ENCODE measurements at places on chromosomes 1 and 21. TPM values are rescaled to one million over a fixed set of nuclear protein-coding genes. Genes with fewer than 3 reads are reported as not detected.

- no peak for DNase-seq
Observed at GRCh38 chr1:231311720-231312431, 25.8 kb downstream of the EXOC8 start.

- no peak for DNase-seq
Observed at GRCh38 chr1:155272466-155273342, 600 bp downstream of the CLK2 start.

DNA sequence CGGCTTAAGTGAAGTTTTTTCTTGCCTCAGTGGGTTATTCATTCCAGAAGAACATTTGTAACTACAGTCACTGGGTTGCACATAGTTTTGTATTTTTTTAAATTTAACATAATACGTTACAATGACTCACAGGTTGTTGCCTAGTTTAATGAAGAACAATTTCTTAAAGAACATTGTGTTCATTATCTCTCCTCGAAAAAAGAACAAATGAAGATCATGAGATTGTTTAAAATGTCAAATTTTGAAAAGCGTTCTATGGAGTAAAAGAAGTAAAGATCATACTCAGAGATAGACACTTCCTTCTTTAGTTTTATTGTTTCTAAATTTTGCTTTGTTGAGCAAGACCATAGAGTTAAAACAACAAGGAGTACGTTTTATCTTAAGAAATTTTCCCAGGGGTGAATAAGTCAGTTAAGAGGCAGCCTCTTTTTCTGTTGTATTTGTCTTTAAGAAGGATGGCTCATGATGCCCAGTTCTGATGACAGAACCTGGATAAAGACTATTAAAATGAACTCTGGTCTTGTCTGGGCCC, 10.5 kb upstream of the SLAMF1 start:
- DNase-seq = no peak

GRCh38 chr1:36822648-36823047, 211.7 kb downstream of the GRIK3 start:
- no peak for DNase-seq

DNA sequence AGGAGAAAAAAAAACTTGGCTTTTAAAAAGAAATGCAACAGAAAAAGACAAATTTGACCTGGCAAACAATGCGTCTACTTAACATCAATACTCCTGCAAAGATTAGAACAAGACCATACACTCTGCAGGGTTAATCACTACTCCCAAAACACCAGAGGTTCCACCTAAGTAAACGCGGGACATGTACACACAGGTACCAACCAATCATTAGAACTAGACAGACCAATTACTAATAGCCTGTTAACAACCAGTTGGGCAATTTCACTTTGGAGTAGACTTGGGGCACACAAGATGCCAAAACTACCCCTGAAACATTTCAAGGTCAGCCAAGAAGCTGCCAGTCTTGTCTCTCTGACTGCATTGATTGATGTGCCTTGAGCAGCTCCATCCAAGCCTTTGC, 125.8 kb downstream of the RRAGC start:
- DNase-seq = no peak

DNA sequence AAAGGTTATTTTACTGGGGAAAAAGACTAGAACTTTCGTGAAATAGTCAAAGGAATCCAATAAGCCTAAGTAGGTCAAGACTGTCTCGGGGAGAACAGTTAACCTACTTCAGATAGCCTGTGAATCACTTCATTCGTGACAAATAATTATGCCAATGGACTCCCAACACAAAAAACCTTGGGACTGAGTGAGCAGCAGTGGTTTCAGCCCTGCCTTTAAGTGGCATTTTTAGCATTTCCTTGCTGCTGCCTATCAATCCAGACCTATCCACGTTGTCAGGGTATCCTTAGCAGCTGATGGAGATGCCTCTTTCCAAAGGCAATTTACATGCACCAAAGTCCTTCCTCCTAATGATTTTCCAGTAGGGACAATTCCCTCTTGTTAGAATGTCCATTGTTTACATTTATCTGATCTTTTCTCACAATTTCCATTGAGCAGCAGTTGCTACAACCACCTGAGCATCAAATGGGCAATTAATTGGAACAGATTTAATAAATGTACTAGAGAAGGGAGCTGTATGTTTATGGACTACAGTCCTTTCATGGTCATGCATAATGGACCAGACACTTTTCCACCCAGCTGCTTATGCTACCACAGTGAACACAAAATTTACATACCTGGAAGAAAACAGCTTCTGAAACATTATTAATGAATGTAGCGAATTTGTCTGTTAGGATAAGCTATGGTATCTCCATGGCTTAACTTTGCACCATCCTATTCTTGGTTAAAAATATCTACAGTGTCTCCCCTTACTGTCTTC, 75.8 kb downstream of the TM2D1 start:
- no peak for DNase-seq

GRCh38 chr1:233962878-233963277, 58.4 kb downstream of the SLC35F3 start:
- no peak for DNase-seq

DNA sequence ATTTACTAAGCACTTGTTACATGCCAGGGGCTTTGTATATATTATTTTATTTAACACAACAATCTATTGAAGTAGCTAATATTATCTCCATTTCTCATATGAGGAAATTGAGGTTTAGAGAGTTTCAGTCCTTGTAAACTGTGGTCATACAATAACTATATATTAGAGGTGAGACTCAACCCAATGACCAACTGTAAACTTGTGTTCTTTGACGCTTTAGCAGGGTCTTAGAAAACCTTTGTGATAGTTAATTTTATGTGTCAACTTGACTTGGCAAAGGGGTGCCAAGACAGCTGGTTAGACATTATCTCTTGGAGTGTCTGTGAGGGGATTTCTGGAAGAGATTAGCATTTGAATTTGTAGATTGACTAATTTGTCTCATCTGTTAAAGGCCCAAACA, 252.4 kb upstream of the B3GALT2 start:
- DNase-seq = no peak

DNA sequence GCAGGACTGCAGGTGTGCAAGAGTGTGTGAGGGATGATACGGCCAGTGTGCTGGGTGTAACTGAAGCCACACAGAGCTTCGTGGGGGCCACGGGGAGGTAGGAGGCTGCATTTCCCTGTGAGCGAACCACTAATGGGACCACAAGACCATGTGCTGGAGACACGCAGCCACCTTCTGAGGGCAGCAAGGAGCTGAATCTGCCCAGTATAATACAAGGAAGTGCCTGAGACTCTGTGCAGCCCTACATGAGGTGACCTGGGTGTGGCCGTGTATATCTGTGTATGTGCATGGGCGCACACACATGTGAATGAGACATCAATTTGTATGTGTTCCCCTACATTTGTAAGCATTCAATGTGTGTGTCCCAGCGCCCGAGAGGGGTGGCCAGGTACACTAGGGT, 50.8 kb downstream of the CHD5 start:
- DNase-seq = no peak

DNA sequence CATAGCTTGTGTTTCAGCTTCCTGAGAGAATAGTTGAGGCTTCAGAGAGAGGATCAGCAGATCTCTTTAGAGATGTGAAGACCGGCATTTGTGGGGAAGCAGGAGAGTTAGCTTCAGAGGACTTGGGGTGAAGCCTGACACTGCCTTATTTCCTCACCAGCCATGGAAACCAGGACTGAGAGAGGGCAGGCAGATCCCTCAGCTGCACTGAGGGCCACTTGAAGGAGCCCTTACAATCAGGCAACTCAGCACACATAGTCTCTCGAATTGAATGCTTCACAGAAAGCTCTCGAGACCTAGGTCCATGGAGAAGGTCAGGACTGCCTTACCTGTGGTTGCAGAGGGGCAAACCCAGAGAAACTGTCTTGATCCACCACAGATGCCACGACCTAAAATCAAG, 19.8 kb downstream of the NCF2 start:
- DNase-seq = no peak

DNA sequence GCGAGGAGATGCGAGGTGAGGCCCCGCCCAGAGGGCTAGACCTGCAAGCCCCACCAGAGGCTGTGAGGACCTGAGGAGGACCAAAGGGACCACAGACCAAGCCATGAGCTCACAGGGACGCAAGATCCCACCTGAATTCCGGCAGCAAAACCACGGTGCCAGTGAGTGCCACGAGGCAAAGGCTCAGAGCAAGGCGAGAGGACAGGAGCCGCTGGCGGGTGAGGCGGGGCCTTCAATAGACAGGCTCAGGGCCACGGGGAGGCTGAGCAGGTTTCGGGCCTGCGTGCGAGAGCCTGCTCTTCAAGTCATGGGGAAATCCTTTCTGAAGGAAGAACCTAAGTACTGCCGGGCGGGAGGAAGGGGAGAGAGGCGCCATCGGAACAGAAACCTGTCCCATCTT, 7.1 kb upstream of the TMEM240 start:
- DNase-seq = no peak

DNA sequence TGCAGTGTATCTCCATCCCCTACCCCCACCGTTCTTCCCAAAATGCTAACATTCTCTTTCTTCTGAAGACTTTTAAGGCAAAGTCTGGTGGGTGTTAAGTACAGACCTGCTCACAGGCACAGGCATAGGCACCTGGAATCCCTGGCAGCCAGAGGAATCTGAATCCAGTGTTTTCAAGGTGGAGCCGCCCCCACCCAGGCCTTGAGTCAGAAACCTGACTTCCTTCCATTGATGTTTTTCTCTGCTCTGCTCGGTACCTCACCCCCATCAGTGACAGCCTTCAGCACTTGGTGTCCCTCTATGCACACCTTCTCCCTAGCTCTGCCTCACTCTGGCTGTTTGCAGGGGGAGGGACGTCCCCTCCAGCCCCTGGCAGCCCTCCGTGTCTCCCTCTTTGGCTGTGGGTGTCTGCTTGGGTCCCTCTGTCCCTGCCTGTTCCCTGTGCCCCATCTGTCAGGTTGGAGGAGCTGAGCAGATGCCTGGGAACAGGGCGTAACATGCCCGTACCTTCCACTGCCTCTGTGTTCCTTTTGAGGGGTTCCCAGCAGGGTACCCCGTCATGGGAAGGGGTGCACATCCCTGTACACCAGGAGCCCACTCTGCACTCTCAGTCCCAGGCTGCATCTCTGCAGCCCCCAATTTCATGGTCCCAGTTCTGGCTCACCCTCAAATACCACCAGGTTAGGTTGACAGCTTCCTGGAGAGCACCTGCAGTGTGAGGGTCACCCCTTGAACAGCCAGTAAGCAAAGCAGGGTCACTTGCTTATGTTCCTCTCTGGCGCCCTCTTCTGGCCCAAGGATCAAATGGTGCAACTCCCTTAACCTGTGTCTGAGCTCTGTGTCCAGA, 6.7 kb downstream of the NCDN start:
- DNase-seq = peak; percentile 87

GRCh38 chr1:229155472-229155871, 115.4 kb upstream of the RAB4A start:
- DNase-seq = peak; percentile 43

DNA sequence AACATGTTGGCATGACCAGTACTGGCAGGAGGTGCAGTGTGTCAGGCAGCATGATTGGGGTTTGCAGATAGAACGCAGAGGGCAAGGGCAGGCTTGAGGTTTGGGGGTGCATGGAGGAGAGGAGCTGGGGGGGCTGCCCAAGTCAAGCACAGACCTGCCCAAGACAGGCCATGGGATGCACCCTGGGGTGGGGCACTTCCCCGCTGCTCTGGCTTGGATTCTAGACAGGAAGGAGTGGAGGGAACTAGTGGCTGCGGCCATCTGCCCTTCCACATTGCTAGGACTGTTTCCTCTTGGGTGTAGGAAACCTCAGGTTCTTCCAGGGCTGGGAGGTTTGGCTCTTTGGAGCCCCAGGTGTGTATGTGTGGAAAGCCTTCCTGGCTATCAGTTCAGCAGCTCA, 3.0 kb downstream of the PDXK start:
- no peak for DNase-seq

DNA sequence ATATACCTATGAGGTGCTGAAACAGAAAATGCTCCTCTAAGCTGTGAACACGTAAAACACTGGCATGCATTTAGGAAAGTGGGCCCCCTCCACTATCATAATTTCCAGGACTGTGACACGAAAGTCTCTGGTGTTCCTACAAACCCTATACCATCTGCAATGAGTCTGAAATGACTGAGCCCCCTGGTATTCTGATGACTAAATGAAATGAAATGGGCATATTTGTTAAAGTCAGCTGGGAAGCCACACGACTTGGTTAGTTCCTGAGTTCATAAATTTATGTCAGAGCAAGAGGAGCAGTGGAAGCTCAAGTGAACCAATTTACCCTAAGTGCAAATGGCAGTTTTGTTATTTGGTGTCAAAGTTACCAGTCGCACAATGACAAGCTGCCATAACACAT, 182.3 kb downstream of the KCTD3 start:
- DNase-seq = no peak

DNA sequence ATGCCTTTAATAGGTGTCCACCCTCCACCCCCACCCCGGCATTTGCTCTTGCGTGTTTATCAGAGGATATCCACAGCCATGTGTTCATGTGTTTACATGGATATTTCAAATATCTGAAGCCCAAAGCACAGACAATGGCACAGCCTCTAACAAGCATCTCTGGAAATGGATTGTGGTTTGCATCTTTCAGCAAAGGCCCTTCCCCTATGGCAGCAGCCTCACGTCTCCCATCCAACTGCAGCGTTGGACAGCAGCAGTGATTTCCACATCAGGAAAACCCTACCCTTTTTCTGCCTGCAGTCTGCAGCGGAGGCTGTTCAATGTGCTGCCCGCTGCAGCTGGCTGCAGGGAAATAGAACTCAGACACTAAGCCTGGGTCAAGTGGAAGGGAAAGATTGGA, 1.6 kb downstream of the RASSF5 start:
- no peak for DNase-seq

DNA sequence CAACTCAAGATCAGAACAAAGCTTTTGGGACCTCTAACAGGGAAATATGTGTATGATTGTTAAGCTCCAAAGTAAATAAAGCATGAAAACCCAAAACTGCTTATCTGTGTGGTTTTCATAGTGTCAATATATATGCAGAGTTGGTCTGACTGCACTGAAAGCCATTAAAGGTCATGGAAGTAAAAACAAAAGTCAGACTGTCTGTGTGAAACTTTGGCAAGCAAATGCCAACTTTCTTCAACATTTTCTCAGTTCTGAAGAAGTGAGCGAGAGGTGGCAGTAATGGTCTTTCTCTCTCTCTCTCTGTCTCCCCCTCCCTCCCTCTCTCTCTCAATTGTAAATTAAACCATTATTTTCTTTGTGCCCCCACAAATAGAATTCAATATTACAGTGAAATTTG, 100.1 kb upstream of the S1PR1 start:
- peak; percentile 31 for DNase-seq

Gene RAB25
- total RNA-seq = 0.56 TPM

Gene IVL
- not detected for total RNA-seq

Gene TP73
- 0.65 TPM for total RNA-seq

Gene DMRTA2
- not detected for total RNA-seq

Gene GPR52
- 0.33 TPM for total RNA-seq

Gene TESK2
- 4.6 TPM for total RNA-seq

Measured in activated CD4-positive, alpha-beta memory T cell treated with anti-CD3 and anti-CD28 coated beads for 36 hours (primary cell).